ENCODE measurements at places on chromosomes 11 and 22.

- DNase-seq: peak; percentile 5
Measured at GRCh38 chr11:45180179-45180847, 33.9 kb downstream of the PRDM11 start.

DNA sequence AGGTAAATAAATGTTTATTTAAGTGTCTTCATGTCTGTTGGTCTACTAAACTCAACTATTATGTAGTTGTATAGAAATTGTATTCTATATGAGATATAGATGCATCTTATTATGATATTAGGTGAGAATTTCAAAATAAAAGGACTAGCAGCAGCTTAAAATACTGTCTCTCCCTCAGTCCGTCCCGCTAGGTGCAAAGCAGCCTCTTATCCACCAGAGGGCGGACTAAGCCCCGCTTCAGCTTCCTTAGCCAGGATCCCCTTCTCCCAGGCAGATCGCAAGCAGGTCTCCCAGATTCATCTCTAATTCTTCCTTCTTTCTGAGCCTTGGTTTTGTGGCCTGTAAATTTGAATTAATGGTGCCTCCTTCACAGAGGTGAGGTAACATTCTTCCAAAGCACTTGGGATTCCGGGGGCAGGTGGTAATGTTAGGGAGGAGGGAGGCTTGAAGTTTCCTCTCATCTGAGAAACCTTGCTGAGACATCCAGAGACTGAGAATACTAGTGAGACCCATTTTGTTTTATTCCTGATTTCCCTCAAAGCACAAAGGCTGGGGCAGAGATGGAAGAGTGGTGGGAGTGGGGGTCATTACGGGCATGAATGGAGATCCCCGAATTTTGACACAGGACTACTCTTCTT is 13.5 kb upstream of the INSC start:
- DNase-seq: peak; percentile 86

DNA sequence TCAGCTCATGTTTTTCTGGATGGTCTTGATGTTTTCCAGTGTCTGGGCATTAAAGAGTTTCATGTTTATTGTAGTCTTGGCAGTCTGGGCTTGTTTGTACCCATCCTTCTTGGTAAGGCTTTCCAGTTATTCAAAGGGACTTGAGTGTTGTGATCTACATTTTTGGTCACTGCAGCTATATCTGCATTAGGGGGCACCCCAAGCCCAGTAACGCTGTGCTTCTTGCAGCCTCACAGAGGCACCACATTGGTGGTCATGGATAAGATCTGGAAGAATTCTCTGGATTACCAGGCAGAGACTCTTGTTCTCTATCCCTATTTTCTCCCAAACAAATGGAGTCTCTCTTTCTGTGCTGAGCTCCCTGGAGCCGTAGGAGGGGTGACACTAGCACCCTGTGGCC is 451.5 kb upstream of the FAT3 start:
- no peak for DNase-seq

DNA sequence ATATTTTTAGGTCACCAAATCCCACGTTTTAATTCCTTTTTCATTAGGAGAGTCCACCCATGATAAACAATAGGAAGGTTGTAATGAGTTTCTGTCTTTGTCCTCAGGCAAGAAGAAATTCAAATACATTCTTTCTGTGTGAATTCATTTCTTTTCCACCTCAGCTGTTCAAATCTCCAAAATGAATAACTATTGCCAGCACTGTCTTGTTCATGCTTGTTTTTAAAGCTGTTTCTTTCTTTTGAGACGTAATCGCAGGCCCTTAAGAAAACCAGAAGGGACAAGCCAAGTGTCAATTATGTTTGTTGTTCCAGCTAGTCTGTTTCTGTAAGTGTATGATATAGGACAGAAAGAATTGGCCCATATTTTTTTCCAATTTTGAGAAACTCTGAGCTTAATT is 20.2 kb downstream of the MMP27 start:
- no peak for DNase-seq

DNA sequence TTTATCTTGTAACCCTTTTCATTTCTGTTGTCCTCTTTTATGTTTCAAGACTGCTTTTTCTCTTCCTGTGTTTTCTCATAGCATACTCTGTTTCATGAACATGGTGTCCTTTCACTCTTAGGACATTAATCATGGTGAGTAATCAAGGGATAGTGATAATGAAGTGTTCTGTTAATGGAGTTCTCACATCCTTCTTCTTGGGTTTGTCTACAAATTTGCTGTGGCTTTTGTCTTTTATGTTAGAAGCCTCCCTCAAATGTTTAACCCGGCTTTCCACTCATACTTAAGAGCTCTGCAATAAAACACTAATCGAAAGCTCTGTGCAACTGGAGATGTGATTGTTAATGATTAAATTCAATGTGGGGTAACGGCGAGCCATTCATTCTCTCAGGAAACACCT is 593.6 kb downstream of the NELL1 start:
- DNase-seq: no peak

- DNase-seq: no peak
Measured at GRCh38 chr22:29596408-29596807, 7.0 kb upstream of the NF2 start.

- DNase-seq: no peak
Measured at GRCh38 chr22:27725661-27726060, 75.9 kb downstream of the MN1 start.

GRCh38 chr11:69705901-69706787 is 2.3 kb upstream of the FGF19 start:
- no peak for DNase-seq

- no peak for DNase-seq
Measured at GRCh38 chr11:44450295-44450932, 115.0 kb upstream of the CD82 start.

GRCh38 chr22:46641811-46642266 is 21.7 kb downstream of the GRAMD4 start:
- DNase-seq: peak; percentile 19

DNA sequence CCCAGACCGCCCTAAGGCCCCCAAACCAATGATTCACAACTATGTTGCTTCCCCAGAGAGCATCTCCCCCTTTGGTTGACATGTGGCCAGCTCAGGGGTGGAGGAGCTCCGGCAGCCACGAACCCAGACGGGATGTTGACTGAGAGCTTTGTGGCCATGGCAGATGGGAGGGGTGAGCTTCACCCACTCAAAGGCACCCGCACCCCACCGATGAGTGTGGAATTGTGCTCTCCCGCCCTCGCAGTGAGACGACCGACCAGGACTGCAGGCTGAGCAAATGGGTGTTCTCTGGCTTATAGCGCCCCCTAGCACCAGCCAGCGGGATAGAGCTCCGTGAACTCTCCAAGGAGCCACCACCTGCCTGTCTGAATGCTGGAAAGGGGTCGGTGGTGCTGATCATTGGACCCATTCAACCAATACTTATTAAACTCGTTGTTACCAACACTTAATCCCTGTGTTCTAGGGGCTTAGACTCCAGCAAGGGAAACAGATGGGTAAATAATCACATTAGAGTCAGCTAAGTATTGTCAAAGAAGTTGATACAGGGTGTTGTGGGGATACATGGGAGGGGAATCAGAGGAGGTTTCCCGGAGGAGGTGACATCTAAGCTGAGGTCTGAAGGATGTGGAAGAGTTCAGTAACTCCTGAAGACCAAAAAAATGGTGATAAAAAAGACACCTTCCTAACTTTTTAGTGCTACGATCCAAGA is 4.5 kb upstream of the TIMP3 start:
- peak; percentile 80 for DNase-seq

DNA sequence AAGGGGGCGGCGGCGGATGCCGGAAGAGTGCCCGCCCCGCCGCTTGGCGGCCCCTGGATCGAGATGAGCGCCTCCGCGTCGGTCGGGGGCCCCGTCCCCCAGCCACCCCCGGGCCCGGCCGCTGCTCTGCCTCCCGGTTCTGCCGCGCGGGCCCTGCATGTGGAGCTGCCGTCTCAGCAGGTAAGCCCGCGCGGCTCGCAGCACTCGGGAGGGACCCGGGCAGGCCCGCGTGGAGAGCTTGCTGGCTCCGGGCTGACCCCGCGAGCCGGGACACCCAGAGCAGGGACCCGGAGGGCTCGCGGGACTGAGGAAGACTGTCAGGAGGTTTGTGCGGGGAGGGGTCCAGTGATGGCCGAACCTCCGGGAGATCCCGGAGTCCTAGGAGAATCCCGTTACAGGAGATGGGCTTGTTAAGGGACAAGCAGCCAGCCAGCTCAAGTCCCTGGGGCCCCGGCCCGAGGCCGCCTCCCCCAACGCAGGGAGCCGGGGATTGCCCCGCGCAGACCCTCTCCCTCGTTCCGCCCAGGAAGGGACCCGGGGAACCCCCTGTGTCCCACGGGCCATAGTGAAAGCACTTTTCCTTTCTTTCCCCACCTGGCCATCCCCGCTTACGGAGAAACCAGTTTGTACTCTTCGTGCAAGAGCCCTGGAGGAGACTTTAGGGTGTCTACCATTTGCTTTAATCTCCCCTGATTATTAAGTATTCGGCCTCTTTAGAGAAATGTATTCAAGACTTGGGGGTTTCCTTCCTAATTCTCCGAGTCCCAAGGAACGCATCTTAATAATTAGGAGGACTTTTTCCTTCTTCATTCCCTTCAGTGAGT is 547 bp downstream of the UVRAG start:
- peak; percentile 37 for DNase-seq

DNA sequence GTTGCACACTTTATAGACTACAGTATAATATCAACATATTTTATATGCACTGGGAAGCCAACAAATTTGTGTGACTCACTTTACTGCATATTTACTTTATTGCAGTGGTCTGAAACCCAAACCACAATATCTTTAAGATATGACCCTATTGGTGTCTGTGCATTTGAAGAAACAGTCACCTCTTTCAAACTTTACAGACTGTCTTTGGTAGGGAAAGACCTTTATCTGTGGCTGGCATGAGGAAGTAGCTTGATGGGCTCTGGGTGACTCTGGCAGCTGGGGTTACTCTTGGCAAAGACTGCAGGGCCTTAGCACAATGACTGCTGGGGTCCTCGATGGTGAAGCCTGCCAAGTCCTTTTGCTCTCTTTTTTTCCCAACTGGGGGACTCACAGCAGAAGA is 21.3 kb upstream of the ABTB2 start:
- DNase-seq: peak; percentile 36

Measured in choroid plexus epithelial cell (primary cell).